ENCODE measurements at places on chromosomes 1 and 21.

DNA sequence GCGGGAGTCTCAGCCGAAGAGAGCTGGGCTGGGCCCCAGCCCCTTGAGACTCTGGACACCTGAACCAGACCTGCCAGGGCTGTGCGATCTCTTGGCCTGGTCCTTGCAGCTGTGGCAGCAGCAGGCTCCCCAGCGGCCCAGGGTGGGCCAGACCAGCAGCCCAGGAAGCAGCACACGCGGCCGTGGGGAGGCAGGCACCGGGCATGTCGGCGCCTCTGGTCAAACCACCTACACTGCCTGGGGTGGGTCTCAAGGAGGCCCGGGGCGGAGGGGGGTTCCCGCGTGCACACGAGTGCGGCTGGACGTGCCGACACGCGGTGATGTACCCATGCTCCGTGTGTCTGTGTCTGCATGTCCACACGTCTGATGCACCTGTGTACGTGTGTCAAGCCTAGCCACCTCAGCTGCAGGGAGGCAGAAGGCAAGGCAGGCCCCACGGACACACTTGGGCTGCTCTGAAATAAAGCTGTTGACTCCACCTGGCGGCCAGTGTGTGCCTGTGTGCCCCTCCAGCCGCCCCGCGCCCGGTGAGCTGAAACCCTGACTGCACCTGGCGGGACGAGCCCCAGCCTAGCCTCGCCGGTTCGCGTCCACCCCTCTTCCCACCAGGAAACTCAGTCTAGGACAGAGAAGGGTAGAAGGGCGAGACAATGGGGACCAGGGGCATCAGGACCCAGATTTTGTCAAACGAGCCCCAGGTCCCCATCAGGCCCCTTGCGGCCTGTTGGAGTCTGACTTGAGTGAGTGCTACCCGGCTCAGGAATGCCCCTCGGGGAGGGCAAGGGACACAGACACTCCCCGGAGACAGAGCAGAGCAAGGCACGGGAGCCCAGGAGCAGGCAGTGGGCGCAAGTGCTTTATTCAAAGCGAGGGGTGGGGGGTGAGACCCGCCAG is 11.6 kb downstream of the SCNN1D start:
- DNase-seq, result peak; percentile 74

DNA sequence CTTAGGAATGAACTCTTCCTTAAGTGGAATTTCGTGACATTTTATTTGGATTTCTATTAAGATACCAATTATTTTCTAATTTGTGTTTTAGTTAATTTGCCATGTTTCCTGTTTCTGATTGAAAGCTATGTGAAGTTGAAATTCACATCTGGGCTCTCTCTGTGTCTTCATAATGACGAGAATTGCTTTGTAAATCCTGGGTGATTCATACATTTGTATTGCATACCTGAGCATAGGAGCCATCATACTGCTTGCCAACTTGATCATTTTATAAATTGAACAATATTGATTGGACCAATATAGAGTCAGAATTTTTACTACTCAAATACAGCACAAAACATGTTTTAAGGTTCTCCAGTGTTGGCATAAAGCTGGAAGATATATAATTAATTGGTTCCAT is 817.9 kb downstream of the BRINP3 start:
- no peak for DNase-seq

- DNase-seq, result no peak
Observed at GRCh38 chr1:206419783-206420182, 50.5 kb upstream of the IKBKE start.

DNA sequence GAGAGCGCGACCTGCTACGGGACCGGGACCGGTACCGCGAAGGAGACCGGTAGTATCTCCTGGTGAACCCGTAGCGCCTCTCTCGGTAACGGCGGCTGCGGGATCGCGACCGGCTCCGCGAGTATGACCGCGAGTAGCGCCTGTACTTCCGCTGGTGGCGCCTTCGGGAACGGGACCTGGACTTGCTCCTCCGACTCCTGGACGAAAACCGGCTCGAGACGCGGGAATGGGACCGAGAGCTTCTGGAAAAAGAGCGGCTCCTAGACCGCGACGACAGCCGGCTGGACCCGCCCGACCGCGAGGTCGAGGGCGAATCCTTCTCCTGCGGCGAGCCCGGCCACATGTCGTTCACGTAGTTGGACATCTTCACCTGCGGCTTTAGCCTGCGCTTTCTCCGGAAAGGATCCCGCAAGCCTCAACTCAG is 642 bp downstream of the RSRP1 start:
- DNase-seq, result peak; percentile 62

GRCh38 chr1:154842635-154843034 is 27.4 kb downstream of the KCNN3 start:
- no peak for DNase-seq

DNA sequence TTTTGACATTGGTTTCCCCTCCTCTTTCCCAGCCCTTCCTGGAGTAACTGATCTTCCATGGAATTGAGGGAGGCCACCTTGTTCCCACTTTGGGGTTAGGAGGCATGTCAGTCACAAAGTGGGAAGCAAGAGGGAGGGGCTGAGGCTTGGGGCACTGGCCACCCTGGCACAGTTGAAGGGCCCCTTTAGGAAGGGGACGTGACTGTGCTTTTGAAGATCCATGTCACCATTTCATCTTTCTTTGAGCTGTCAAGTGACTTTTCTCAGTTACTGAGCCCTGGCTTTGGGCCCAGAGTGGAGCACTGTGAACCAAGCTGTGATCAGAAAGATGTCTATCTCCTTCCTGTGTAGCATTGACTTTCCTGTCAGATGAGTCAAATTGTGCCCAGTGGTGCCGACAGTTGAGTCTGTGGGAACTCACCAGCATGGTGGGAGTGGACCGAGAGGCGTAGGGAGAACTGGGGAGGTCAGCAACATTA is 38.5 kb upstream of the TDRD10 start:
- DNase-seq, result peak; percentile 72

GRCh38 chr1:184326278-184326677 is 60.6 kb upstream of the C1orf21 start:
- no peak for DNase-seq

- DNase-seq, result no peak
Observed at GRCh38 chr1:52919051-52919722, 2.4 kb downstream of the ECHDC2 start.

GRCh38 chr1:147669469-147670318 is 630 bp downstream of the ACP6 start:
- DNase-seq, result peak; percentile 77

DNA sequence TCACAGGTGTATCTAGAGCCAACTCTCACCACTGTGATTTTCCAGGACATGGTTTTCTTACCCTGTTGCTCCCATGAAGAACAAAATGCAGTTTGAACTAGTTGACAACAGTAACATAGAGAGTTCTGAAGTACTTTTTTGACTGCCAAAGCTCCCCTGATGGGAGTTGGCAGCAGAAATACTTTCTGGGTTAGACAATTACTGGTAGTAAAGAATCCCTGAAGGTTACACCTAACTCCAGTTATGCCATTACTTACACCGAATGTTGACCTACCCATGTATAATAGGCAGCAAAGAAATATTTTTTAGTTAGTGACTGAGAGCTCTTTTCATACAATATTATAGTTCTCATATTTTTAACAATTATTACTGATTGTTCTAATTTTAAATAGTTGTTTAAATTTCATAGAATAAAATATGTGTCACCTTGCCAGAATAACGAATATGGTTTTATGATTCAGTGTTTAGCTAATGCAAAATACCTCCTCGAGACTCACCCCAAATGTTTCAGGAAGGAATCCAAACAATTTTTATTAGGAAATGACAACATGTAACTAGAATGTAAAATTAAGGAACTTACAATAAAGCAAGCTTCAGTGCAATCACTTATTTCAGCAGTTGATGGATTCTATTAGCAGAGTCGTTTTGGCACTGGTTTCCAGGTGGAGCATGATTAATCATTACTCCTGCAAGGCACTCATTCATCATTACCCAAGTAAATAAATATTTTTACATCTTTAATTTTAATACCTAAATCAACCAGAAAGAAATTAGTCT is 237.6 kb downstream of the MRPL39 start:
- DNase-seq, result no peak

- no peak for DNase-seq
Observed at GRCh38 chr1:15153184-15153841, at the start of gene TMEM51. Gene TMEM51 (plus strand): TSS chr1:15153747. CDS start chr1:15215088, 61,341 bp downstream.

DNA sequence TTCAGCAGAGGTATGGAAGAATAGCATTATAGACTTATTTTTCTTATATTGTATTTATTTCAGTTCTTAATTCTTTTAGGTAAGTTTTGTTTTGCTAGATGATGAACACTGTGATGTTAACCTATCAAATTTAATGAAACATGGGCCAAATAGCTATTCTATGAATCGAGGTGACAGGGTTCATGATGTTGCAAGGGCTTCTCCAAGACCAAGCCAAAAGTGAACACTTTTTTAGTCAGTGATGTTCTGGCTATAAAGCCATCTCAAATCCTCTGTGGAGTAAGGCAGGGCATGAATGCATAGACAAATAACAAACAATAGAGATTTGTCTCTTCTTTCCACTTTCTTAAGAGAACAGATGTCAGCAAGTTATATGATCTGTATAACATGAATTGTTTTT is 26.7 kb downstream of the C1orf146 start:
- no peak for DNase-seq

- no peak for DNase-seq
Observed at GRCh38 chr1:207789386-207789785, 37.5 kb downstream of the CD46 start.

- no peak for DNase-seq
Observed at GRCh38 chr1:27330786-27331185, 8.8 kb downstream of the TMEM222 start.

- no peak for DNase-seq
Observed at GRCh38 chr21:14736162-14736561, 190.0 kb upstream of the SAMSN1 start.
